Activated T-cell treated with anti-CD3 and anti-CD28 coated beads for 48 hours (primary cell): ENCODE measurements at places on chromosomes 5 and 9.
A peak's percentile ranks its signal among the peaks of the same experiment; 100 is the strongest.

DNA sequence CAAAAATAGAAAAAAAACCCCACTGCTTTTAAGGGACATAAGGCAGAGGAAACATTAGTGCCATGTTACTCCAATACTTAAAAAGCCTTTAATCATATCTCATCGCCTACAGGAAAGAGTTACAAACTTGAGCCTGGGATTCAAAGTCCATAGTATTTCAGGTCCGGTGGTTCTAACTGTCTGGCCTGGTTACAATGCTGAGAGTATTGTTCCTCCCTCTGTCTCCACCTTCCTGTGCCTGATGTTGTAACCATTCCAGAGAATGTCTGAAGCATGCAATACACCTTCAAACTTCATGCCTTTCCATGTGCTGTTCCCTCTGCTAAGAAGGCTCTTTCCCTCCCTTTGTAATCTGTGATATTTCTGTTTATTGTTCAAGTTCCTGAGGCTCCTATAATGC lies 41.6 kb upstream of the SLC36A2 start:
- DNase-seq, result no peak

- no peak for DNase-seq
Observed at GRCh38 chr9:121285835-121286687, 18.1 kb downstream of the GSN start.

- DNase-seq, result no peak
Observed at GRCh38 chr5:66958201-66958979, 238.2 kb downstream of the CD180 start.

DNA sequence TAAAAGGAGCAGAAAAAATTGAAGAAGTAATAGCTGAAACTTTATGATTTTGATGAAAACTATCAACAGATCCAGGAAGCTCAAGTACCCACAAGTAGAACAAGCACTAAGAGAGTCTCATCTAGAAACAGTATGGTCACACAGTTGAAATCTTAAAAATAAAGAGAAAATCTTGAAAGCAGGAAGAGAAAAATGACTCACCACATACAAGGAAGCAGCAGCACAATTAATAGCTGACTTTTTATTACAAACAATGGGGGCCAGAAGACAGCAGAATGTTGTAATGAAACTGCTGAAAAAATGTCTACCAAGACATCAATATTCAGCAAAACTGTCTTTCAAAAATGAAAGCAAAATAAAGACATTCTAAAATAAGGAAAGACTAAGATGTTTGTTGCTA lies 1108.3 kb upstream of the DMAC1 start:
- DNase-seq, result no peak

DNA sequence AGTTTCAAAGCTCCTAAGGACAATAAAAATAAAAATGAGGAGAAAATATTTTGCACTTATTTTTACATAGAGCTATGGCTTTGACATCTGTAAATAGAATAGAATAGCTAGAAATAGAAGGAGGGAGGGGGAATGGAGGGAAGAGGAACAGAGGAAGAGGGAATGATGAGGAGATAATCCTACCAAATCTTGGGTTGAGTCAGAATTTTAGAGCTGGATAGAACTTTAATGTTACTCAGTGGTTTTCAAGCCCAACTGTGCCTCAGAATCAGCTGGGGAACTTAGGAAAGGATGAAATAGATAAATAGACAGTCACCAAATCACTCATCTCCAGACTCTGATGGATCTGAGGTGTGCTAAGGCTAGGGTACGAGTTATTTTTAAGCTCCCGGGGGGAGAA lies 190.3 kb upstream of the FREM1 start:
- no peak for DNase-seq

GRCh38 chr9:37840560-37841194 lies 40.1 kb downstream of the DCAF10 start:
- peak; percentile 2 for DNase-seq

- no peak for DNase-seq
Observed at GRCh38 chr5:154166901-154167791, 23.4 kb upstream of the GALNT10 start.

DNA sequence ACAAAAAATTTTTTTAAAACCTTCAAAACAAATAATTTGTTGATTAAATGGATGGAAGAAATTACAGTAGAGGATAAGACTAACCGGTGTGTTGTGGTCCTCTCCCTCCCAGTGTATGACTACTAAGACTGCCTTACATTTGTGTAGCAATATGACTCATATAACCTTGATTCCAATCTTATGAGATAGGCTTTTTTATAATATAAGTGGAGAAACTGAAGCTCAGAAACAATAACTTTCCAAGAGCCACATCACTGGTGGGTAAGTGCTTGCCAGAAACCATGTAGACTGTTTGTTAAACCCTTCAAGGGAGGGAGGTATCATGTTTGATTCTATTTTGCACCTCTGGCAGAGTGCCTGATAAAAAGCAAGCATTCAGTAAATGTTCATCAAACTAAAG lies 47.5 kb downstream of the NLN start:
- DNase-seq, result no peak

DNA sequence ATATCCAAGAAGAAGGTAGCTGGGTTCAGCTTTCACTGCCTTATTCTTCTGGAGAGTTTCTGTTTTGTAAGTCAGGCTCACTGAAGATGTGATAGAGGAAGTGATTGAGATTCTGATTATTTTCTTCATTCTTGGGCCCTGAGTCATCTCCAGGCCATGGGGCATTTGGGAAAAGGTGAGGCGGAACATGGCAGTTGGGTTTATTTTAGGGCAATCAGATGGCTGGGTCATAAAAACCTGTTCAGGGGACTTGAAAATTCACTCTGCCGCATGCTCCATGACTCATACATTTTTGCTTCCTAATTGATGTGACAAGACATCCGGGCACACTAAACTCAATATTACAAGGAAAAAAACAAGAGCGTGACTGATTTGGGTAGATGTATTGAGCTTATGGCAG lies 265.7 kb upstream of the KLF4 start:
- no peak for DNase-seq

DNA sequence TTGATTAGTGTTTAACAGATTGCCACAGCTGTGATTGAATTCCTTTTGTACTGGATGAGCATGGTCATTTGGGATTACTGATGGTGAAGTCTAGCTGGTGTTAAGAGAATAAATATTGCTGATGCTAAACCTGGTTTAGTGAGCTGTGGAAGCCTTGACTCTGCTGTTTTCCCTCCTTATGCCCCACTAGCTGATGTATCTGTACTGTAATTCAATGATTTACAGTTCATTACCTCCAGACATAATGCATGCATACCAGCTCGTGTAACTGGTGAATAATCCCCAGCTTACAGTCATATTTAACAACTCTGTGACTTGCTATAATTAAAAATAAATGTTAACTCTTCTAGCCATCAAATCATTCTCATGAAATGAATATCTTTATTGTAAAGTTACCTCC lies 1.7 kb upstream of the CMYA5 start:
- no peak for DNase-seq

- no peak for DNase-seq
Observed at GRCh38 chr9:124858330-124859046, 3.3 kb downstream of the RPL35 start.

- no peak for DNase-seq
Observed at GRCh38 chr5:92371889-92372235, 988.7 kb upstream of the ARRDC3 start.

DNA sequence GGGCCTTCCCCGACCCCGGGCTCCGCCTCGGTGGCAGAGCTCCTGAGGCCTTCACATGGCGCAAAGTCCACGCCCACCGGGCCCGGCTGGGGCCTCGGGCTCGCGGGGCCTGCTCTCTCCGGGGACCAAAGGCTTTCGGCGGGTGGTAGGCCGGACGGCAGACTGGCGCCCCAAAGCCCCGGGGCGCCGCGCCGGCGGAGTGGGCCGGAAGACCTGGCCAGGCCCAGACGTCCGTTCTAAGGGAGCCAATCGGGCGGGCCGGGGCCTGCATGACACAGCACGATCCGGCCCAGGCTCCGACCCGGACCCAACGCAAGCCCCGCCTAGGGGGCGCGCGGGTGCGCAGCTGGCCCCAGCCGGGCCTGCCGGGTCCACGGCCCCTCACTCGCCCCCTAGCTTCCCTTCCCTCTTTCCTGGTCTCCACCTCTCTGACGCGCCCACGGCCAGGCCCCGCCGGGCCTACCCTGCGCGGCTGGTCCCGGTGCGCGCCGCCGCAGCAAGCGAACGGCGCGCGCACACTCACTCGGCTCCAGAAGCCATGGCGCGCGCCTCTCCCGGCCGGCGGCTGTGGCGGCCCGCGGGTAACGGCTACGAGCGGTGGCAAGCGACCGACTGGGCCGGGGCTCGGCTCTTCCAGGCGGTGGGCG lies 488 bp downstream of the VCP start:
- peak; percentile 73 for DNase-seq

- DNase-seq, result no peak
Observed at GRCh38 chr5:54725391-54726280, 208.1 kb downstream of the SNX18 start.

DNA sequence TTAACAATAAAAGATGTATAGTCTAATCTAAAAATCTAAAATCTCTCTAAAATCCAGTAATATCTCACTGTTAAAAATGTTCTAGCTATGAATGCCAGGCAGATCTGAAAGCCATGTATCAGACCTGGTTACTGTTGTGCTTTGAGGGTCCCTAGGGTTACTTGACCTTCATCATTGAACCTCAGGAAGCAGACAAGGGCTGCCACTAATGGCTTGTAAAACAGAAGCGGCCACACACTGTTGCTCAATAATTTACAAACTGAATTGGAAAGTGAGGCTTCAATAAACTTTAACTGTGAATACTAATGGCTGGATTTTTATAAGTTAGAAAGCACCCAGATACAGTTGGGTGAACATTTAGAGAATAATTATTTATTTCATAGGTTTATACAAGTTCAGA lies 198.0 kb upstream of the RPS23 start:
- DNase-seq, result no peak

- no peak for DNase-seq
Observed at GRCh38 chr9:3517377-3518048, 8.3 kb downstream of the RFX3 start.

DNA sequence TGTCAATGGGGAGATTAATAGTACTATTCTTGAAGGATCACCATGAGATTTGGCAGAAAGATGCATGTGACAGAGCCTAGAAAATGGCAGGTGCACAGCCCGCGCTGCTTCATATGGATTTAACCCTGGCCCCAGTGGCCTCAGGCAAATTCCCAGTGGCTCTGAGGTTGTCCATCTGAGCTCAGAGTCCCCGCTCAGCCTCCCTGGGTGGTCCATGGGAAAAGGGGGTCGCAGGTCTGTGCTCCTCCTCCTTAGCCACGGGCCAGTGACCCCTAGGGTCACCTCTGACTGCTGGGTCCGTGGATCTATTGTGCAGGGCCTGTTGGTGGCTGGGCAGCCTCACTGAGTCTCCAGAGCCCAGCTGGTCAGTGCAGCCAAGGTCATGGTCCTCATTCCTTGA lies 93.3 kb upstream of the BOD1 start:
- DNase-seq, result no peak

- DNase-seq, result no peak
Observed at GRCh38 chr5:128015978-128016377, 67.6 kb upstream of the SLC12A2 start.

GRCh38 chr5:179257176-179257682 lies 88.0 kb downstream of the ADAMTS2 start:
- no peak for DNase-seq

DNA sequence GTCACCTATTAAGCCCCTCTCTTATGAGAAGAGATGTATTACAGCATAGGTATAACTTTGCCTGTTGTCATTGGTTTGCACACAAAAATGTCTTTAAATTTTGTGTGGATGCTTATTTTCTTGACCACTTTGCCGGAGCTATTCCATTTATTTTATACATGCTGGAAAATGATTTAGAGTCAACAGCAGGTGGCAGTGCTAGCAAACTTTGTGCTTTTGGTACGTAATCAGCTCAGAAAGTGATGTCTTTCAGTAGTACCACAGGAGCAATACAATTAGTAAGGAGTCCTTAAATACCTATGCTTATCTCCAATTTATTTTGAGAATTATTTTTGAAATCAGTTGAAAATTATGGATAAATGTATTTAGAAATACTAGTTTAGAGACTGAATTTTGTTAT lies 19.8 kb upstream of the NUDT12 start:
- no peak for DNase-seq

- no peak for DNase-seq
Observed at GRCh38 chr9:95103281-95103771, 214.2 kb downstream of the FANCC start.

GRCh38 chr5:66520854-66521253 lies 75.3 kb upstream of the MAST4 start:
- no peak for DNase-seq

DNA sequence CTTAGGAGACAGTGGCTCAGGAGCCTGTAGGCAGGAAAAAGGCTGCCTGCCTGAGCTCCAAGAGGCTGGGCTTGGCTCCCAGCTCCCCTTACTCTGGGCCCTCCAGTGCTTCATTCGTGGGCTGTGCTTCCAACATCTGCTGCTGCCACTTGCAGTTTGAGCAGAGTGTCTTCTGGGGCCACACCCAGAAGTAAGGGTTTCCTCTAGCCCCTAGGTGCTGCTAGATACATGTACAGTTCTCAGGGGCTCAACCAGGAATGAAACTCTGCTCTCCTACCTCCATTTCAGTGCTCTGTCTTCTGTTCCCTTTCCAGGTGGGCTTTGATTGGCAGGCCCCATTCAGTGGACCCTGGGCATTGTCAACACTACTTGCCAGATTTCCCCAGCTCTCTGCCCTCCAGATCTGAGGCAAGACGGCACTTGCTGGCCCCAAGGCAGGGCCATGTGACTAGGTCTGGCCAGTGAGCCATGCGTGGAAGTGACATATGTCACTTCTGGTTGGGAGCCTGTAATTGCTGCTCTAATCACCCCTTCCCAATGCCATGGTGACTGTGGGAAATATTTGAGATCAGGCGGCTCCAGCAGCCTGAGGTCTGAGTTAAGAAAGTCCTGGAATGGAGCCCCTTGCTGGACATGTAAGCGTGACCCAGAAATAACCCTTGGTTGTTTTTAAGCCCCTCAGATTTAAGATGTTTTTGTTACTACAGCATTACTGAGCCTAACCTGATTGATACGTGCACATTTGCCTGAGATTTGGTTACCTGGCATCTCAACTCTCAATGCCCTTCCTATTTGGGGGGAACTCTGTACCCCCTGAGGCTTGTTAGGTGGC lies 9.4 kb upstream of the BOD1 start:
- DNase-seq, result no peak

DNA sequence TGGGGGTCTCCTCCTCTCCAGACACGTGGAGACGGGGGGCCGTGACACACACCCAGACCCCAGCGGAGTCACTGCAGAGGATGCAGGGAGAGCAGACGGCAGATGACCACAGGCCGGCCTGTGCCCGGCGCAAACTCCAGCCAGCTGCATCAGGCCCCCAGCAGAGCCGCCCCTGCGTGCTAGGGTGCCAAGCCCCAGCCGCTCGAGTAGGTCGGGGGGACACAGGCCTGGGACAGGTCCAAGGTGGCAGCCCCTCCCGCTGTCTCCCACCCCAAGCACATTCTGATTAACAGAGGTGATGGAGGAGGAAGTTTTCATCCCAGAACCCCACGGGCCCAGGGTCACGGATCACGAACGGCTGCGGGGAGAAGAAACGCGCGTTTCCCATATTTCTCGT lies 14.4 kb downstream of the NACC2 start:
- DNase-seq, result no peak
